ENCODE measurements at places on chromosomes 2 and 18.

DNA sequence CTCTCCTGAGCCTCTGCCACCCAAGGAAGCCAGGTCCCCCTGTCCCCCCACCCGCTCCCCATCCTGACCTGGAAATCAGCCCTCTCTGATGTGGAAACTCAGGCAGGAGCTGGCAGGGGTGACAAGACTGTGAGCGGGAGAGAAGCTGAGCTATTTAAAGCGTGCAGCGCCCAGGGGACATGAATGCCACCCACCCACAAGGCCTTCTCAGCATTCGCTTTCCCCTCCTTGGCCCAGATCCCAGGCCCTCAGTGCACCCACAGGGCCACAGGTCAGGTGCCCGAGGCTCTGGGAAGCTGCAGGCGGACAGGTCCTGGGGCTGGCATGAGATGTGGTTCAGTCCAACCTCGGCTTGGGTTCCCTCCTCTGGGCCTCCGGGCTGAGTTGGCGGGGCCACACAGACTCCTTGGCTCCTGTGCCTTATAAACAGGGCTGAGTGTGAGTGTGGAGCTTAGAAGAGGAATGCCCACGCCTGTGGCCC, 168.3 kb downstream of the SMAD7 start:
- no peak for DNase-seq

DNA sequence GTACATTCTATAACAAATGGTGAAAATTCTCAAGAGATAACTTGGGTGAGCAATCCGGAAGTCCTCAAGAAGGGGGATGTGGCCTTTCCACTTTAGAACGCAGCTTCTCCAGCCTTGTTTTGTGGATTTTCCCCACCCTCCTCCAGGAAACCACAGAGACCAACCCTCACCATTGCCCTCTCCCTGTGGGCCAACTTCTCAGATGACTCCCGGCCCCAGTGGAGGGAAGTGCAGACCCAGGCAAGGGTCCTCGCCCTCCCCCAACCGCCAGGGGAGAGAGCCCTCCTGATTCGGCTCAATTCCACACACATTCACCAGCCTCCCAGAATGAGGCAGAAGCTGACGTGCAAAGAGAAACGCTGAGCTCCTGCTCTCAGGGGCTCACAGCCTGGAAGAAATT, 277.2 kb downstream of the EIPR1 start:
- no peak for DNase-seq

- DNase-seq: no peak
These were observed 175.8 kb downstream of the IRS1 start for GRCh38 chr2:226623587-226624368.

- DNase-seq: no peak
These were observed 602.2 kb downstream of the GALR1 start for GRCh38 chr18:77851802-77852201.

DNA sequence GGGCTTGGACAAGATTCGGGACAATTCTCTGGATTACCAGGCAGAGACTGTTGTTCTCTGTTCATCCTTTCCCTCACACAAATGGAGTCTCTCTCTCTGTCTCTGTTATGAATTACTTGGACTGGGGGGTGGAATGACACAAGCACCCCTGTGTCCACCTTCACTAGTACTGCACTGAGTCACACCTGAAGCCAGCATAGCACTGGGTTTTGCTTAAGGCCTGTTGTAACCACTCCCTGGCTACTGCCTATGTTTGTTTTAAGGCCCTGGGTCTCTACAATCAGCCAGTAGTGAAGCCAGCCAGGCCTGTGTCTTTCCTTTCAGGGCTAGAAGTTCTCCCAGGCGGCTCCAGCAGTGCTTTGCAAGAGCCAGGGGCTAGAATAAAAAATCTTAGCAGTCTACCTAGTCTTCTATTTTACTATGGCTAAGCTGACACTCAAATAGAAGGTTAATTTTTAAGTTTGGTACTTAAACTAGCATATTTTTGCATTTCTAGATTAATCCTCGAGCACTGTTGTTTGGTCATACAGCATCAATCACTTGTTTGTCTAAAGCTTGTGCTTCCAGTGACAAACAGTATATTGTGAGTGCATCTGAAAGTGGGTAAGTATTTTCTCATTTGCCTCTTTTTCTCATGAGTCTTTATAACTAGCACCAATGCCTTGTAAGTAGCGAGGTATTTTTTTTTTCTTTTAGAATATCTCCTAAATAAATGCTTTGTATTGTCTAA, 27.8 kb downstream of the WDR7 start:
- DNase-seq: peak; percentile 38

- no peak for DNase-seq
These were observed 35.1 kb upstream of the SLC14A1 start for GRCh38 chr18:45688833-45689232.

GRCh38 chr2:239436076-239436475, 35.3 kb upstream of the HDAC4 start:
- DNase-seq: no peak

- no peak for DNase-seq
These were observed 176.3 kb downstream of the TWIST2 start for GRCh38 chr2:239024226-239024625.

DNA sequence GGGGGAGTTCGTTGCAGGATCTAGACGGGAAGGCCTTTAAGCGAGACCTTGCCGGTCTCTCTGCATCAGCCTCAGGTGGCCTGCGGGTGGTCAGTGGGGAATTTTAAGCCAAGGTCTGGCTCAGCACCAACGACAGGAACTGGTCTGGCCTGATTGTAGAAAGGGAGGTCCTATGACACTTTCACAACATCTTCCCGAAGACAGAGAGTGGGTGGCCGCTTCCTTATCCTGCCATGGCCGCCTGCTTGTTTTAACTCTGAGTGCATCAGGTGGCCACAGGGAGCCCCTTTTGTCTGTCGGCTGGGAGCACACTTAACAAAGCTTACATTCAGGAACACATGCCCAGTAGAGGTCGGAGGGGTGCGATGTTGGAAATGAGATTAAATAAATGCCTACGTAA, 363.7 kb upstream of the MYT1L start:
- DNase-seq: no peak

DNA sequence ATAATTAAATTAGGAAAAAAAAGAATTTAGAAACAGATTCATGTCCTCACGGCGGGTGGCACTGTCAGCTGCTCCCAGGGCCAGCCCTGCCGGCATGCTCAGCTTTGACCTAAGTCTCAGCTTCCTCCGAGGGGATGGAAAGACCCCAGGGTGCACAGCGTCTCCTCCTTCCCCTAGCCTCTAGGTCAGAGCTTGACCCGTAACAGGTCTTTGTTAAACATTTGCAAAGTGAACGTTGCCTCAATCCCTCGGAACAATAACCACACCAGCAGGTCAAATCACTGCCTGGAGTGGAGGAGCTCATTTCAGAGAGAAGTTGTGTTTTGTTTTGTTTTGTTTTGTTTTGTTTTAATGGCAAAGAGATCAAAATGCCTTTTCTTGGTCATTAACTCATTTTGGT, 171.3 kb downstream of the TMEM18 start:
- no peak for DNase-seq

GRCh38 chr2:233938676-233939370, 21.6 kb downstream of the TRPM8 start:
- DNase-seq: no peak

DNA sequence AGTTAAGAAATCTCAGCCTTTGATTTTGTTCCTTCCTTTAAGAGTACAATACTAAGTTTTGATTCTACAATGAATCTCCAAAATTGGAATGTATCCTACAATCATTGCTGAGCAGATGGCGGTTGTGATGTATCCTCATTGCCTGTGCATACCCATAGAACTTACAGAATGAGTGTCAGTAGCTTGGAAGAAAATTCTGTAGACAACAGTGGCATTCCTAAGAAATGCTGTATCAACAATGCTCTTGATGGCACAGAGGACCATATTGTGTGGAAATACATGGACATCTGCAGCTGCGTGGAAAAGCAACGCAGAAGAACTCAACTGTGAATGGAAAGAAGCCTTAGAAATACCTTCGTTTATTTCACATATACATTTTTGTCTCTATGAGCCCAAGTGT, 30.2 kb downstream of the GAREM1 start:
- no peak for DNase-seq

GRCh38 chr2:40556293-40556692, 104.4 kb upstream of the SLC8A1 start:
- DNase-seq: no peak

GRCh38 chr2:165833156-165833555, 39.1 kb upstream of the GALNT3 start:
- DNase-seq: no peak

GRCh38 chr18:50203801-50204604, 9.1 kb upstream of the MYO5B start:
- DNase-seq: peak; percentile 23

- no peak for DNase-seq
These were observed 70.1 kb downstream of the NABP1 start for GRCh38 chr2:191748059-191748461.

DNA sequence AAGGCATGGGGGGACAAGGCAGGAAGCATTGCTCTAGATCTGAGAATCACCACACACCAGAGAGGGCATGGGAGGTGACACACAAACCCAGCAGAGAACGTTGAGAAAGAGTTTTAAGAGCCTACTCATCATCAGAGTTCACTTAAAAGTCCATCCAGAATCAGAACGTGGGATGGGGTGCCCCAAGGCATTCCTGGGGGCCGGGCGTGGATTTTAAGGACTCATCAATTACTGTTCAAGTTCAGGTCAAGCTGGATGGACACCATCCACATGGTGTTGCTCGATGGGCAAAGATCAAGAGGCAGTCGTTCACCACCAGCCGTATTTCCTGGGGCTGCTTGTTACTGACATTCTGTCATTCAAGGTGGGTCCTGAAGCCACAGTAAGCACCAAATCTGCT, 34.9 kb downstream of the BCL11A start:
- DNase-seq: no peak
